Left colon (tissue), 2 donors: ENCODE measurements at places on chromosomes 4 and X. TPM values are rescaled to one million over a fixed set of nuclear protein-coding genes. Genes with fewer than 3 reads are reported as not detected.

CT47B1 gene
- not detected for total RNA-seq

STK32B gene
- 0.78 TPM for total RNA-seq

NAA11 gene
- not detected for total RNA-seq

GAGE12J gene
- not detected for total RNA-seq

DNA sequence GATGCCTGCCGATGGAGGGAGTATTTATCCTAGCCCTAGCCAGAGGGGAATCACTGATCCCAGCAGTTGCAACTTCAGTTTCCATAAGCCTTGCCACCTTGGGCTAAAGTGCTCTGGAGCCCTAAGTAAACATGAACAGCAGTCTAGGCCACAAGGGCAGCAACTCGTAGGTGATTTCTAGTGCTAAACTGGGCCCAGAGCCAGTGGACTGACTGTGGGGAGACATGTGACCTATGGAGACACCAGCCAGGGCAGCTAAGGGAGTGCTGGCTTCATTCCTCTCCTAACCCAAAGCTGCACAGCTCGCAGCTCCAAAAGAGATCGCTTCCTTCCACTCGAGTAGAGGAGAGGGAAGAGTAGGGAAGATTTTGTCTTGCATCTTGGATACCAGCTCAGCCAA, 120.8 kb upstream of the MAGEA10 start:
- no peak for DNase-seq

DNA sequence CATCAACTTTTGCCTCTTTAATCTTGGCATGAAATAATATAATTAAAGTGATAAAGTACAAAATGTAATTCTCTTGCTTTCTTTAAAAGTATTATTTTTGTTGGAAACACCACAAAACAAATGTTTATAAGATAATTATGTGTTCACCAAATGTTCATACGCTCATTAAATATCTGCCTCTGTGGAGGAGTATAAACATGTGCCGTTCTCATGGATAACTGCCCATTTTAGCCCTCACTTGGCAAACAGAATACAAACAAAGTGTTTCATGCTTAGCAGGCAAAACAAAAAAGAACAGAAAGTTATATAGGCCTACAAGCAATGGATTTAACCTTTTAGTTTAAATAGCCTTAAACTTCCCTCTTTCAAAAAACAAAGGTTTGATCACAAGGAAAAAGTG, 800.5 kb upstream of the DIAPH2 start:
- no peak for DNase-seq

DNA sequence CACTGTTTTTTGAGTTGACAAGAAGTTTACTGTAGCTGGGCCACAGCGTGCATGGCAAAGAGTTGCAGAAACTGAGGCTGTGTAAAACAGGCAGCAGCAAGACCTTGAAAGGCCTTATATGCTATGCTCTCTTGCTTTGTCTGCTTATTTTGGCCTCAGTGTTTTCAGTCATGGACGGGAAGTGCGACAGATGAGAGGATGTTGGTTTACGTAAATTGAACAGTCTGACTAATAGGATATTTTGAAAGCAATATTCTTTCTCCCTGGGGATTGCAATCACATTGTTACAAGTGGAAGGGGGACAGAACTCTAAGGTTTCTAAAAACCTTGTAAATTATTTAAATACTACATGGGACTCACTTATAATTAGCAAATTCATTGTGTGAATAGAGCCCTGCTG, 32.2 kb upstream of the MAGEA10 start:
- DNase-seq: no peak

DNA sequence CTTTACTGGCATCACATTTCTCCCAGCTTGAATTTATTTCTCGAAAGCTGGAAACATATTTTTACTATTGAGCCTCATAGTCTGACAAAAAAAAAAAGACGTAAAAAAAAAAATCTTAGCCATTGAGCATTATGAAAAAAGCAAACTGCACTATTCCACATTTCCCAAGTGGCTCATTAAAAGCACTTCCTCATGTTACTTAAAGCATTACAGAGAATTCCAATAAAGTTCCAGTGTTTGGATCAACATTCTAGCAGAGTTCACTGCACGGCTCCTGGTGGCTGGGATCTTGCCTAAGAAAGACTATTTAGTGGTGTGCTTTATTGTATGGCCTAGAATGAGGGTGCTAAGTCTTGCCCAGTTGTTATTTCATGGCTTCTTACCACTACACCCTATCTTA, 476.2 kb downstream of the PPARGC1A start:
- no peak for DNase-seq

- no peak for DNase-seq
Observed at GRCh38 chr4:1685235-1686150, 1.4 kb upstream of the FAM53A start.

- no peak for DNase-seq
Observed at GRCh38 chr4:102578819-102579218, 77.7 kb downstream of the NFKB1 start.

DNA sequence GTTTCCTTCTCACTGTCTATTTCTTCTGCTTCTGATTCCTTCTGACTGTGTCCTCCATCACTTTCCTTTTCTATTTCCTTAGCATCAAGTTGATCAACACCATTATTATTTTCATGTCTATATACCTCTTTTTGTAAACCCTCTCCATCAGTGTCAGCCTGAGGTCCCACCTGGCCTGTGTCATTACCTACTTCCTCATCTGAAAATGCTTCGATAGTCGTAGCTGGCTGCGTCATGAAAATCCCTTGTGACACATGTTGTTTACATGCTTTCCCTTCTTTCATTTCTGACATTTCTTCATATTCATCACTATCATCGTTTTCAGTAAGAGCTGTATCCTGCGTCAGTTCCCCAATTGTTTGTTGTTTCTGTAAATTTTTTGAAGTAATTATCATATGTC, 39.6 kb downstream of the RPGR start:
- DNase-seq: no peak

DNA sequence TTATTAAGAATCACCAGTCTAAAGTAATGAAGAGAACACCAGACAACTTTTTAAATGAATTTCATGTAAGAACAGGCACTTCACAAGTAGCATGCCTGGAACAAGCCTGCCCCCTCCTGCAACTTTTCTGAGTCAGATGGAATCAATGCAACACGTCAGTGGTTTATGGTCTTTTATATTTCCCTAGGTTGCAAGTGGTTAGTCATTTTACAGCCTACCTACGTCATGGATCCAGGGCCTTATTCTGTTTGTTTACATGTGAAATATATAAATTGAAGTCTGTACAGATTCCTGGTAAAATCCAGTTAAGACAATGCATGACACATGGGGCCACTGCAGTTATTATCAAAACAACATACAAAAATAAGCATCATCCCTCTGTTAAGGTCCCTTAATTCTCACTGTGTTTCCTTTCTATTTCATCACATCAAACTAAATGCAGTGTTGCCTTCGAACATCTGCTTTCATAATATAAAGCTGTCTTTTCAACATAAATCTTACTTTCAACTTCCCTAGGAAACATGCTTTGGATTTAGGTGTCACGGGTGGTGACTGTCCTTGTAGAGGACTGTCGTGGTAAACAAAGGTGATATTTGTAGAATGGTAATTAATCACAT, 309.3 kb downstream of the FRMPD4 start:
- DNase-seq: no peak

- DNase-seq: no peak
Observed at GRCh38 chr4:120568731-120569130, 353.8 kb downstream of the PRDM5 start.

- DNase-seq: no peak
Observed at GRCh38 chr4:41696763-41697162, 51.8 kb downstream of the PHOX2B start.

DNA sequence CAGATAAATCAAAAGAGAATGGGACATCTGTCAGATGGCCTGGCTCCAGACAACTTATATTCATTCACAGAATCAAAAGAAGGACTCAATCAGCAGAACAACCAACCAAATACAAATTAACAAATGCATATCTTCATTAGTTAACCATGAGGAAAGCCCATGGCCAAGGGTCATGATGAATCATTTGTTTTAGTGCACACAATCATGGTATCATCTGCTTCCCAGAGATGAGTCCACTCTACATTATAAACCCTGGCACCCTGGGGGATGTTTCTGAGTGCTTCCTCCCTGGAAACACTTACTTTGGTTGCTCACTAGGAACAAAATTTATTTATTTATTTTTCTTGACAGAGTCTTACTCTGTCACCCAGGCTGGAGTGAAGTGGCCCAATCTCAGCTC, 453.3 kb upstream of the HS3ST1 start:
- no peak for DNase-seq
